Lower leg skin (tissue), 4 donors: ENCODE measurements at places on chromosomes 12 and 14. TPM values are rescaled to one million over a fixed set of nuclear protein-coding genes. Genes with fewer than 3 reads are reported as not detected.

The POTEG gene
- total RNA-seq = 0.17 TPM

The RAD51B gene
- total RNA-seq = 6.1 TPM

The CRIP1 gene
- 49.5 TPM for total RNA-seq

The SYT1 gene
- total RNA-seq = 0.15 TPM

The IAPP gene
- total RNA-seq = not detected

The PTPRR gene
- total RNA-seq = not detected

The HSPB8 gene
- 85.3 TPM for total RNA-seq

The OSGEP gene
- total RNA-seq = 13.8 TPM

The SLC10A1 gene
- total RNA-seq = not detected

The SDR9C7 gene
- total RNA-seq = 114 TPM

The PIK3C2G gene
- total RNA-seq = 27.7 TPM

The PPP2R3C gene
- total RNA-seq = 8.5 TPM

The PLXNC1 gene
- total RNA-seq = 10.8 TPM

The CSRP2 gene
- total RNA-seq = 7.2 TPM

The KRT2 gene
- total RNA-seq = 1,802 TPM

The SRRM4 gene
- total RNA-seq = not detected

The UNC79 gene
- total RNA-seq = not detected

The LHX5 gene
- not detected for total RNA-seq

The OAS2 gene
- total RNA-seq = 3.6 TPM

The ASCL1 gene
- total RNA-seq = not detected

The MIP gene
- total RNA-seq = not detected

The KRT86 gene
- total RNA-seq = 0.86 TPM

The LRRC43 gene
- 2.3 TPM for total RNA-seq

The ZDHHC22 gene
- not detected for total RNA-seq

The C12orf54 gene
- total RNA-seq = not detected

The DDX11 gene
- 25.3 TPM for total RNA-seq

The DAO gene
- total RNA-seq = not detected

The WASHC4 gene
- total RNA-seq = 26.5 TPM

The CYP27B1 gene
- total RNA-seq = 2.2 TPM

The TCL1B gene
- not detected for total RNA-seq

The TMTC1 gene
- total RNA-seq = 14.1 TPM

The CARMIL3 gene
- total RNA-seq = 7.6 TPM

The SELPLG gene
- total RNA-seq = 4.0 TPM
